ENCODE measurements at places on chromosomes 4 and X.
A peak's percentile ranks its signal among the peaks of the same experiment; 100 is the strongest.

- no peak for DNase-seq
Measured at GRCh38 chr4:100254237-100254636, 64.0 kb upstream of the DDIT4L start.

DNA sequence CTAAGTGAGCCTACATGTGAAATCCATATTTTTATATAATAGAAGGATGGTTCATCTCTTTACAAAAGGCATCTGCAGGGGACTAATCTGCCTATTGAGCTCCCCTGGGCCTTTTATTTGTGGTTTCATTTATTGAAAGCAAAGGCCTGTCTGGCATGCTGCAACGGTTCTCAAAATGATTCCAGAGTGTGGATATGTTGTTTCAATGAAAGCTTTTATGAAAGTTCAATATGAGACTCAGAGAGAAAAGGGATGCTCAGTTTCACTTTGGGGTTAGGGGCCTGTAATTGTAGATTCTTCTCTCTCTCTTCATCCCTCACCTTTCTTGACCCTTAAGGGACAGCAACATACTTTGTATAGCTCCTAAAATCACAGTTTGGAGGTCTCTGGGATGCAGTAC, 204.2 kb upstream of the CASK start:
- DNase-seq = no peak

GRCh38 chrX:23525531-23525930, 141.8 kb upstream of the PRDX4 start:
- no peak for DNase-seq

DNA sequence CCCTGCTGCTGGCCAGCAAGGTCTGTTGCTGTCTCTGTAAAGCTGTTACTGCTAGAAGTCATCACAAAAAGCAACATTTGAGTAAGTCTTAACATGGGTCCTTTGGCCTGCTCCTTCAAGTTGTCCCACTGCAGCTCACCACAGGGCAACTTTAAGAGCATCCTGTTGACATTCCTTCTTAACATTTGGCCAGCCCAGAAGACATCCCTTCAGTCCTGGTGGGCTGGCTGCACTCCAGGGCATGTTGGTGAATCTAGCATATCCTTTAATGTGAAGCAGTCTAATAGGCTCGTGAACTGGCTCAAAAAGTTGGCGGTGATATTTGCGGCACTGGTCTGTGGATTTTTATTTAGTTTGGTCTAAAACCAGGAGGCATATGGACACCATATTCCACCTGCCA, 92.2 kb upstream of the MAML3 start:
- DNase-seq = no peak

DNA sequence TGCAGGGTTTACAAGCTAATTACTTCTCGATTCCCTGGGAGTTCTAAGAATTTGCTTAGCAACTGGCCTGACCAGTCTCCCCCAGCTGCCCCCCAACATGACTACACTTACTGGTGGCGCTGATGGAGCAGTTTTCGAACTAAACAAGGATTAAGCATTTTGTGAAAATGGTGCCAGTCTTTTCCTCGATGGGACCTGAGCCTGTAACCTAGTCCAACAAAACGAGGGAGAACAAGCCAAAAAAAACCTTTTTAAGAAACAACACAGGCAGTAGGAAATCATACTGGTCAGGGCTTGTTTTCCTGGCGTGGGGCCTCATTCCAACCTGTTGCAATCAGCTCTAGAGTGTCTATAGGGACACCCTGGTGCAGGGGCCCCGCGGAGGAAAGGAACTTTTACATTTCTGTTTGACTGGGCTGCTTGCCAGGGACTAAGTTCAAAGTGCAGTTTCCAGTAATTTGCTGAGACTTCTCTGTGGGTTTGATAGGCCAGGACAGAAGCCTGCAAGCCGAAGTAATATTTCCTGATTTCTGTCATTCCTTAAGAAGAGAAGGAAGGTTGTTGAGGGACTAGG, 158.7 kb downstream of the SPRY1 start:
- DNase-seq = peak; percentile 78

DNA sequence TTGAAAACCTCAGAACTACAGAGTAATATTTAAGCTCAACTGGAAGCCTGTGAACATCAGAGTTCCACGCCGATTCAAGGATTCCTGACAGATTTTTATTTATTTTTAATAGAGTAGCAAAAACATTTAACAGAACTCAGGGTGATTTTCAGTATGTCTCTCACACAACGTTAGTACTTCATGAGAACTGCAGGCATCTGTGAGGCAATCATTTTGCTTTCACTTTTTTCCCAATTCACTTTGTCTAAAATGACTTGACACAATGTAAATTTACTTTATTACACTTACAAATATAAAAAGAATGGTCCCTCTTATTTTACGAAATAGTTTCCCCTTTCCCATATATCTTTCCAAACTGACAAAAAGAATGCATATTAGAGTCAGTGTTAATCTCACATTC, 869.5 kb upstream of the EPHA5 start:
- DNase-seq = peak; percentile 16

DNA sequence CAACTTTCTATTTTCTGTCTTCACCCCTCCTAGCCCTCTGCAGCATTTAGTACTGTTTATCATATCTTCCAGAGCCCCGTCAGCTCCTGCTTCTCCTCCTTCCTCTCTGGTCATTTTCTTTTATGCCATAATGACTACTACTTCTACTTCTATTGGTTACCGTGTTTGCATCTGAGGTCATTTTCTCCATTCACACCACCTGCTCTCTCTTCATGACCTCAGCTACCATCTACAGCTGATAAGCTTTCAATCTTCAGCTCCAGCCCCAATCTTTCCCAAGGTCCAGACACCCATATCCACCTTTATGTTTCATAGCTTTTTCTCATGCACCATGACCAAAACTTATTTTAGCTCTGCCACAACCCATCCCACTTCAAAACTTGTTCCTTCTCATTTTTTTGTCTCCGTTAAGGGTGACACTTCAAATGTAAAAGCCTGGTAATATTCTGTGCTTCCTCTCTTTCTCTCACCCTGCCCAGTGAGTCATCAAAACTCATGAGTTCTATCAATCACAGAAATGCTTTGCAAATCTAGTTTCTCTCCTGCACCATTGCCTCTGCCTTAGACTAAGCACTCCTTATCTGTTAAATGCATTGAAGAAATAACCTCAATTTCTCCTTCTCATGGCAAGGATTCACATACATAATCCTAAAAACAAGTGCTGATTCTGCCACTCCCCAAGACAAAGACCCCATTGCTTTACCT, 71.3 kb upstream of the IQCM start:
- DNase-seq = no peak

GRCh38 chr4:177879851-177880250, 437.6 kb upstream of the AGA start:
- DNase-seq = no peak

- no peak for DNase-seq
Measured at GRCh38 chr4:42905591-42905990, 13.1 kb downstream of the GRXCR1 start.

GRCh38 chr4:7428261-7429068, 6.3 kb downstream of the PSAPL1 start:
- no peak for DNase-seq

- DNase-seq = no peak
Measured at GRCh38 chr4:88573995-88574394, 18.3 kb upstream of the HERC3 start.

GRCh38 chr4:48254381-48255071, 15.1 kb downstream of the TEC start:
- DNase-seq = no peak

- DNase-seq = no peak
Measured at GRCh38 chr4:3657902-3658529, 108.2 kb upstream of the ADRA2C start.

- DNase-seq = no peak
Measured at GRCh38 chr4:60846678-60847077, 353.4 kb upstream of the ADGRL3 start.

DNA sequence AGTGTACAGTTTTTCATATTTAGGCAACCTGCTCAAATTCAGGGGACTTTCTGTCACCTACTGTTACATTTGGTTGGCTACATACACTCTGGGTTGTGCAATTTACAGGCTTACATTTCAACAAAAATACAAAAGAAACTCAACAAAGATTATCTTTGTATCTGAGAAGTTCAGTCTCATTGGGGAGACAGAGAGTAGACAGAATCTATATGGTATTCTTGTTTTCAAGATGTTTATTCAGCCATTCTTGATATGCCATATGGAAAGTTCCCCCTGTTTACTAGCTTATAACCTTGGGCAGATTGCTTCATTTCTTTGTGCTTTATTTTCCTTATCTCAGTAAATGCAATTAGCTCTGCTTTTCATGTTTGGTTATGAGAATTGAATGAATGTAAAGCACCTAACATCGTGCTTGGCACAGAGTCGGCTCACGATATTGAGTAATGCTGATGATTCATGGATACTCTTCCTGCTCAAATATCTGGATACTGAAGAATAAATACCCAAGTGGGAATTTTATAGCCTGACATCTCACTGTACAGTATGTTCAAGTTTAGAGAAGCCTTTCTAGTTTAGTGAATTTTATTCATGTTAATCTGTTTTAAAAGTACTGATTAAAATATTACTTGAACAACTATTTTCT, 96.5 kb upstream of the PACRGL start:
- DNase-seq = peak; percentile 28

Measured in H4 (cell line).